ENCODE measurements at places on chromosomes 2 and 18.

GRCh38 chr2:29802986-29803385 is 118.4 kb downstream of the ALK start:
- H3K27me3 ChIP-seq, result no peaks in the 10 kb centered on the region
- no peak overlapping the region for H3K4me3 ChIP-seq
- H3K36me3 ChIP-seq, result no peaks in the 10 kb centered on the region
- DNase-seq, result no peak

DNA sequence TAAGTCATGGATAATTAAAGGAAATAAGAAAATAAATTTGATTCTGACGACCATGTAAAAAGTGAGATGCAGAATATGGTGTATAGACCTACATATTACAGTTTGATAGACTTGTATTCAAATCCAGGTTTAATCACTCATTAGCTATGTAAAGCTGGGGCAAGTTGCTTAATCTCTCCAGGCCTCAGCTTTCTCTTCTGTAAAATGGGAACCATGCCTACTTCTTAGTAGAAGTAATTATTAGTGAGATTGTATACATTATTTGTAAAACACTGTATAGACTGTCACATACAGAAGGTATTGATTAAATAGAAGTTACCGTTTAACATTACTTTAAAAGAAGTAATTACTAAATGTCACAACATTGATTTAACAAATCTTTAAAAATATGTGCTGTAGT is 392.2 kb downstream of the STK39 start:
- no peak overlapping the region for H3K4me3 ChIP-seq
- no peak for DNase-seq
- no peaks in the 10 kb centered on the region for H3K27me3 ChIP-seq
- H3K4me1 ChIP-seq, result peaks cover 12% of the 10 kb centered on the region
- H3K36me3 ChIP-seq, result no peaks in the 10 kb centered on the region

DNA sequence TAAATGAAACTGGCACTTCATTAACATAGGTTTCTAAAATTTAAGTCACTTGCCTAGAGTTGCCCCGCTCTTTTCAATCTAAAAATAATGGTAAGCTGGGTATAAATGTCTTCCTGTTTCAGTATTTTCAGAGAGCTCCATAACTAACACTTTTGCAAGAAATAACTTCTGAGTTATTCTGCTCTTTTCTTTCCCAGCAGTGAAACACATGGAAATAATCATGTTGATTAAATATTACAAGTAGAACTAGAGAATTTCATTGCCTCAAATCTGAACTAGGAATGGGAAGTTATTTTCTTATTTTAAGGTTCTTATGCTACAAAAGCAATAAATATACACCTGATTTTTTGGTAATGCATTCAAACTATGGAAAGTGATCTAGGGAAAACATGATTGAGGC is 257.4 kb downstream of the IKZF2 start:
- no peaks in the 10 kb centered on the region for H3K36me3 ChIP-seq
- H3K27me3 ChIP-seq, result no peaks in the 10 kb centered on the region
- H3K4me3 ChIP-seq, result no peak overlapping the region
- H3K27ac ChIP-seq, result no peak overlapping the region

GRCh38 chr2:15539999-15540398 is 21.1 kb downstream of the NBAS start:
- DNase-seq, result no peak
- no peaks in the 10 kb centered on the region for H3K27me3 ChIP-seq
- H3K27ac ChIP-seq, result no peak overlapping the region
- H3K36me3 ChIP-seq, result no peaks in the 10 kb centered on the region

- no peaks in the 10 kb centered on the region for H3K4me1 ChIP-seq
- H3K27me3 ChIP-seq, result no peaks in the 10 kb centered on the region
- no peak overlapping the region for H3K4me3 ChIP-seq
- no peak overlapping the region for H3K27ac ChIP-seq
- H3K36me3 ChIP-seq, result no peaks in the 10 kb centered on the region
- DNase-seq, result no peak
Observed at GRCh38 chr2:10980886-10981425, 69.2 kb downstream of the KCNF1 start.

DNA sequence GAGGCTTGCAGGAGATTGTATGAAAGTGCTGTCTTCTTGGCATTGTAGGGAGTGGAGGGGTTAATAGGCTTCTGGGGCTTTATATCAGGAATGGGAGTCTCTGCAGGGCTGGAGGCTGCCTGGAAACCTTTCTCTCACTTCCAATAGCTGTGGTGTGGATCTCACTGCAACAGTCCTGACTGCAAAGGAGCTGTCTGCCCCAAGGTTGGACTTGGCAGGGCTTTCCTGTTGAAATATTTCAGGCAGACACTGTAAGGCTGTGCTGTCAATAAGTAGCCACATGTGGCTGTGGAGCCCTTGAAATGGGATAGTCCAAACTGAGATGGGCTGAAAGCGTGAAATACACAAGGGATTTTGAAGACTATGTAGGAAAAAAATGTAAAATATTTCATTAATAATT is 399.1 kb upstream of the SPRED2 start:
- no peak for DNase-seq
- H3K4me3 ChIP-seq, result no peak overlapping the region
- H3K36me3 ChIP-seq, result no peaks in the 10 kb centered on the region
- H3K27me3 ChIP-seq, result no peaks in the 10 kb centered on the region
- H3K27ac ChIP-seq, result no peak overlapping the region

- no peak for DNase-seq
- H3K36me3 ChIP-seq, result no peaks in the 10 kb centered on the region
- H3K4me3 ChIP-seq, result no peak overlapping the region
Observed at GRCh38 chr18:8548186-8548585, 61.1 kb upstream of the RAB12 start.

GRCh38 chr2:150705767-150706166 is 218.3 kb upstream of the RND3 start:
- H3K36me3 ChIP-seq, result no peaks in the 10 kb centered on the region
- no peaks in the 10 kb centered on the region for H3K4me1 ChIP-seq
- DNase-seq, result no peak
- H3K27ac ChIP-seq, result no peak overlapping the region
- no peak overlapping the region for H3K4me3 ChIP-seq

DNA sequence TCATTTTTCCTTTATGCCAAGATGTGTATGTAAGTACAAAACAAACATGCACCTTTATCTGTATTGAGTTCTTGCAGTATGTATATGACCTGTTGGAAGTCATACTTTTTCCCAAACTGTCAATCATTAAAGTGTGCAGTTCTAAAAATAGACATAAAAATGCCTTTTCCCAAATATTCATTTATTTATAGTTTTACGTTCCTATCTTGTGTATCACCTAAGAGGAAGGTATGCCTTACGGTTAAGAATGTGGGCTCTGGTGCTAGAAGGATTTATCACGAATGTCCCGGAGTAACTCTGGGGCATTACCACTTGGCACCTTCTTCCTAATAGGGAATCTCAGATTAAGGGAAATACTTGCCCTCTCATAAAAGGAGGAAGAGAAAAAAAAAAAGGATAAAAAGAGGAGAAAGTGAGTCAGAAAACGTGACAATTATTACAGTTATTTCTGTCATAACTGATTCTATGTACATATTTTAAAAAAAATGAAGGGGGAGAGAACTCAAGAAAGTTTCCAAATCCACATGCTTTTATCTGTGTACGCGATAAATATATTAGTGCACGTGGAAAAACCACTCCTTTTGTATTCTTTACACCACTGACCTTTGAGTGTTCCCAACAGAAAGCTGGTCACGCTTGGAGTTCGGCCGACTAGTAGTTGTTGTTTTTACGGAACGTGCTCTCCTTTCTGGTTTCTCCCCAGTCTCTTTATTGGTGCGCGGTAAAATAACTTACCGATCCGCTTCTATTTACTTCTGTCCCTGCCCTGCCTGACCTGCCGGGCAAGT is 721 bp downstream of the MCEE start:
- H3K27ac ChIP-seq, result peak overlapping the region; percentile 96
- H3K4me1 ChIP-seq, result peaks cover 25% of the 10 kb centered on the region
- no peaks in the 10 kb centered on the region for H3K27me3 ChIP-seq
- peak overlapping the region; percentile 98 for H3K4me3 ChIP-seq

GRCh38 chr2:236915186-236915585 is 170.5 kb upstream of the COPS8 start:
- no peaks in the 10 kb centered on the region for H3K36me3 ChIP-seq
- H3K4me1 ChIP-seq, result no peaks in the 10 kb centered on the region
- no peak overlapping the region for H3K4me3 ChIP-seq
- DNase-seq, result no peak

DNA sequence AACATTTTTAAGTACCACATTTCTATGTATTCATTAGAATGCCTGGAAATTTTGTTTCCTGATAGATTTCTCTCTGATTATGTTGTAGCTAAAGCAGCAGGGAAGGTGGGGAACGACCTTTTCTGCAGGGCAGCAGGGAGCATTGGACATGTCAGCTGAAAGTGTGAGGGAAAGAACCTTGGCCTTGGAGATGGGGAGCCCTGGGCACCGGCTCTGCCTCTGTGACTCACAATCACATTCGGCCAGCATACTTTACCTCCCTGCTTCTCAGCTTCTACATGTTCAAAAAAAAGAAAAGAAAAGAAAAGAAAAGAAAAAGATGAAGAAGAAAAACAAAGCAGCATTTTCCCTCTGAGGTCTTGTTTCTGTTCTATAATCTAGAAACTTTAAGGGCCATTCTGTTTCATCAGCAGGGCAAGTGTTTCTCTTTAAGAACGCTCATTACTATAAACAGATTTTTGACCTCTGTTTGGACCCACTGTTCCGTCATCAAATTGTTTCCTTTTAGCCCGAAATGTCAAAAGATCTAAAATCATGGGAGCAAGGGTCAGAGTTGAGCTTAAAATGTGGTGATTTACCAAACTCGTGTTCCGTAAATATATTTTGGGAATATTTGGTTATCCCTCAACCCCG is 27.9 kb downstream of the SETBP1 start:
- H3K36me3 ChIP-seq, result no peaks in the 10 kb centered on the region
- peak overlapping the region; percentile 34 for H3K27ac ChIP-seq
- no peak for DNase-seq
- H3K4me1 ChIP-seq, result peaks cover 31% of the 10 kb centered on the region
- H3K27me3 ChIP-seq, result no peaks in the 10 kb centered on the region

GRCh38 chr18:6482198-6482977 is 67.7 kb upstream of the L3MBTL4 start:
- H3K27ac ChIP-seq, result no peak overlapping the region
- H3K27me3 ChIP-seq, result no peaks in the 10 kb centered on the region

GRCh38 chr2:68834737-68835376 is 36.3 kb downstream of the BMP10 start:
- no peak for DNase-seq
- H3K4me1 ChIP-seq, result peaks cover 33% of the 10 kb centered on the region
- no peaks in the 10 kb centered on the region for H3K27me3 ChIP-seq
- H3K4me3 ChIP-seq, result no peak overlapping the region

GRCh38 chr2:160142472-160142871 is 57.6 kb downstream of the ITGB6 start:
- no peaks in the 10 kb centered on the region for H3K36me3 ChIP-seq
- H3K27me3 ChIP-seq, result no peaks in the 10 kb centered on the region
- no peak overlapping the region for H3K4me3 ChIP-seq
- H3K27ac ChIP-seq, result peak overlapping the region; percentile 61
- H3K4me1 ChIP-seq, result peaks cover 12% of the 10 kb centered on the region
- DNase-seq, result no peak

- H3K27me3 ChIP-seq, result no peaks in the 10 kb centered on the region
- no peaks in the 10 kb centered on the region for H3K4me1 ChIP-seq
- H3K27ac ChIP-seq, result no peak overlapping the region
Observed at GRCh38 chr2:181123798-181124231, 143.4 kb downstream of the UBE2E3 start.

DNA sequence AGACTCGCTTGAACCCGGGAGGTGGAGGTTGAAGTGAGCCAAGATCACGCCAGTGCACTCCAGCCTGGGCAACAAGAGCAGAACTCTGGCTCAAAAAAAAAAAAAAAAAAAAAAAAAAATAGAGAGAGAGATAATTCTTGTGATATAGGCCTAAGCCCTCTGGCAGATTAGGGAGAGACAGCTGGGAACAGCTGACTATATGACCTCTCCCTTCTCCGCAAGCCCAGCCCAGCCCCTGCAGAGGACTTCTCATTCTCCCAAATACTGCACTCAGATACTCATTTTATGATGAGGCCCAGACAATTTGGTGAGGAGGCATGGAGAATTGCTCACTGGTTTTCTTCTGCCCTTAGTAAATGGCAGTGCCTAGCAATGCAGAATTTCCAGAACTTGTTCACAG is 262.0 kb downstream of the HAUS1 start:
- no peaks in the 10 kb centered on the region for H3K36me3 ChIP-seq
- no peaks in the 10 kb centered on the region for H3K27me3 ChIP-seq
- no peak for DNase-seq
- H3K27ac ChIP-seq, result no peak overlapping the region

GRCh38 chr18:61729322-61729721 is 163.5 kb downstream of the RNF152 start:
- H3K27ac ChIP-seq, result no peak overlapping the region
- H3K4me3 ChIP-seq, result no peak overlapping the region
- peaks cover 59% of the 10 kb centered on the region for H3K4me1 ChIP-seq
- H3K27me3 ChIP-seq, result no peaks in the 10 kb centered on the region
- DNase-seq, result no peak
